ENCODE measurements at places on chromosomes 2 and 18.

GRCh38 chr2:197416268-197416667 lies 18.6 kb downstream of the SF3B1 start:
- no peak for DNase-seq

GRCh38 chr2:6723865-6724604 lies 141.7 kb downstream of the CMPK2 start:
- peak; percentile 45 for DNase-seq

DNA sequence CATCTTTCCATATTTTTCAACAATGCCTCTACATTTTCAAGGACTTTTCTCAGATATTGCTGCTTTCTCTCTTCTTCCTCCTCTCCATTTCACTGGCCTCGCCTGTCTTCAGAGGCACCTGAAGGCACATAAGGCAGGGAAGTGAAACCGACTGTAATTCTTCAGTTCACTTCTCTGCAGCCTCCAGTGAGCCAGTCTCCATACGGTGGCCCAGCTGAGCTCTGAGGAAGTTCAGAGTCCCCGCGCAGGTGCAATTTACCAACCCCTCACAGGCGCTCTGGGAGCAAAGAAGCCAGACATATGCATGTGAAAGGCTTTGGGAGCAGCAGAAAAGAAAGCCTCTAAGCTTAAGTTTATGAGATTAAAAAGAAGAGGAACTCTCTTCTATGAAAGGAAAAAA lies 12.4 kb downstream of the KLHL14 start:
- no peak for DNase-seq

DNA sequence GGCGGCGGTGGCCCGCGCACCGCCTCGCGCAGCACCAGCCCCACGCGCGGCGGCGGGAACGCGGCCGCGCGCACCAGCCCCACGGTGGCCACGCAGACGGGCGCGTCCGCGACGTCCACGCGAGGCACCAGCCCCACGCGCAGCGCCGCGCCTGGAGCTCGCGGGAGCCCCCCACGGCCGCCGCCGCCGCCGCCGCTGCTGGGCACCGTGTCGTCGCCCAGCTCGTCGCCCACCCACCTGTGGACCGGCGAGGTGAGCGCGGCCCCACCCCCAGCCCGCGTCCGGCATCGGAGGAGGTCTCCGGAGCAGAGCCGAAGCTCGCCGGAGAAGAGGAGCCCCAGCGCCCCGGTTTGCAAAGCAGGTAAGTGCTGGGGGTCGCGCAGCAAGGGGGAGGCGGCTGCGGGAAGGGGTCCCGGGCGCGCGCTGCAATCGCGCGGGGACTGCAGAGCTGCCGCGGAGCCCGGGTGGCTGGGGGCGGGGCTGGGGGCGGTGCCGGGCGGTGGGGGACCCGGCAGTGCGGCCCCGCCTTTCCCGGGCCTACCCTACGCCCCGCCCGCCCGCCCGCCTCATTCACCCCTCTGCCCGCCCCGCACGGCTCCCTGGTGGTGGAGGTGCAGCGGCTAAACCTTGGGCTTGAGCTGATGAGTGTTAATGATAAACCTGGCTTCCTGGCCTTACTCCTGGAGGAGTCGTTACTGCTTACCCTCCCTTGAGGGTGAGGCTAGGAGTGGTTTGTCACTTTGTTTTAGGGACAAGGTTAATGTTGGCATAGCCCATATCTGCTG lies 851 bp downstream of the FAM117B start:
- DNase-seq = peak; percentile 34

- DNase-seq = no peak
Measured at GRCh38 chr2:197799068-197799467, 5.3 kb upstream of the PLCL1 start.

DNA sequence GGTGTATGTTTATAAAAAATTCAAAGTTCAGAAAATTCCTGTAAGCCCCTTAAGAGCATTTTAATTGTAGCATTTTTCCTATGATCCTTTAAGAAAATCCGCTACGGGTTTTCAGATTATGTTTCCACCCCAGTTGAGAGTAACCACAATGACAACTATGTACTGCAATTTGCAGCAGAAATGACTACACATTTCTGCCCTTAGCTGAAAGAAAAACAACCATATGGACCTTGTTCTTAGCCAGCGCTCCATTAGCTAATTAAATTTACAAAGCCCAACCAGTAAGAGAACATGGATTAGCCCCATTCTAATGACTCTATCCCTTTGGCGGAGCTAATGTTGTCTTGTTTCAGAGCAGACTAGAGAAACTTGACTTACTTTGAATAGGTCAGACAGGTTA lies 247.6 kb downstream of the SLC8A1 start:
- no peak for DNase-seq

- no peak for DNase-seq
Measured at GRCh38 chr2:28997237-28997846, 16.2 kb downstream of the TOGARAM2 start.

- no peak for DNase-seq
Measured at GRCh38 chr18:38961880-38962279, 1396.3 kb upstream of the CELF4 start.

DNA sequence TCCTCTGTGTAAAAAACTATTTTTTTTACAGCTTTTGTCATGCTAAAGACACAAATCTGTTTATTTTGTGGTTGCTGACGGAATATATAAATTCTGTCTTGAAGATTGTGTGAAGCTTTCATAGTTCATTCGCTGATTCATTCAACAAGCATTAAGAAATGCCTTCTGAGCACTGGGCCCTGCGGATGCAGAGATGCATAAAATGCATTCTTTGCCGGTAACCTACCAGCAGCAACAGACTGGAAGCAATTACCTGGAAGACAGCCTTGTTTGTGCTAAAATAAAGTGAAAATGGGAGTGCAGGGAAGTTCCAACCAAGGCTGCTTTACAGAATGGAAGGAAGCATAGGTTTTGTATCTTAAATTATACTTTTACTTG lies 119.7 kb downstream of the PMAIP1 start:
- DNase-seq = no peak

GRCh38 chr2:70789304-70790135 lies 923 bp downstream of the FIGLA start:
- no peak for DNase-seq

DNA sequence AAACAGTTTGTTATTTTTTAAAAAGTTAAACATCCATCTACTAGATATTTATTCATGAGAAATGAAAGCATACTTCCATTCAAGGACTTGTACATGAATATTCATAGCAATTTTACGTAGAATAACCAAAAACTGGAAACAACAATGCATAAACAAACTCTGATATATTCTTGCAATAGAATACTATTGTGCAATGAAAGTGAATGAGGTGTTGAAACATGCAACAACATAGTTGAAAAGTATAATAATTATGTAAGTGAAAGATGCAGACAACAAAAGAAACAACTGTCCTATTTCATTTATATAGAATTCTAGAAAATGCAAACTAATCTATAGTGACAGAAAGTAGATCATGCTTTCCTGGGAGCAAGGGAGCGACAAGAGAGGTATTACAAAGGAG lies 206.6 kb upstream of the KLHL29 start:
- DNase-seq = no peak

- no peak for DNase-seq
Measured at GRCh38 chr2:42064417-42064942, 16.7 kb downstream of the PKDCC start.

GRCh38 chr2:154484338-154485099 lies 214.0 kb upstream of the KCNJ3 start:
- DNase-seq = no peak

GRCh38 chr2:45841752-45842407 lies 190.4 kb downstream of the PRKCE start:
- DNase-seq = no peak

DNA sequence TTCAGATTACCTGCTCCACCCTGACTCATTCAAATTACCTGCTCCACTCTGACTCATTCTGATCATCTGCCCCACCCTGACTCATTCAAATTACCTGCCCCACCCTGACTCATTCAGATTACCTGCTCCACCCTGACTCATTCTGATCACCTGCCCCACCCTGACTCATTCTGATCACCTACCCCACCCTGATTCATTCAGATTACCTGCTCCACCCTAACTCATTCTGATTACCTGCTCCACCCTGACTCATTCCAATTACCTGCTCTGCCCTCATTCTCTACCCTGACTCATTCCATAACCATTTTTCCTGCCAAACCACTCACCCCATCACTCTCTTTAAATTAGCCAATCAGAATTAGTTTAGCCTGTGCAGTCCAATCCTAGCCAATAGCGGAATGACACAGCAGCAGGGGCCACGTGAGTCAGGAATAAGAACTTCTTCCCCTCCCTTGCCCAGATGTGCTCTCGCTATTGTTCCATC lies 26.2 kb downstream of the CFAP53 start:
- no peak for DNase-seq

- DNase-seq = no peak
Measured at GRCh38 chr18:64180171-64180570, 31.3 kb upstream of the LINC00305 start.

DNA sequence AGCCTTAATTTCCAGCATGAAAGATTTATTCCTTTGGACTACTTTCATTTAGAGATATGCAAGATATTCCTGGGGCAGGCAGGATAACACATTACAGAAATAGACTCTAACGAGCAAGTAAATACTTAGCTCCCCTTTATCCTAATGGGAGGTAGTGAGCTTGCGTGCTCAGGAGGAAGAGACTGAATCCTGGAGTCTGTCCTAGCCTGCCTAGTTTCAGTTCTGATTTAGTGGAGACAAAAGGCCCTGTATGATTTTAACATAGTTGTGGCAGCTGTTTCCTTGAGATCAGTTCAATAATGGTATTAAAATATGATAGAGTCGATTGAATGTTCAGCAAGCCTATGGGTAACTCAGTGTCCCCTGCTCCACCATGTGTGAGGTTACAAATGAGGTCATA lies 109.5 kb downstream of the FMNL2 start:
- no peak for DNase-seq

DNA sequence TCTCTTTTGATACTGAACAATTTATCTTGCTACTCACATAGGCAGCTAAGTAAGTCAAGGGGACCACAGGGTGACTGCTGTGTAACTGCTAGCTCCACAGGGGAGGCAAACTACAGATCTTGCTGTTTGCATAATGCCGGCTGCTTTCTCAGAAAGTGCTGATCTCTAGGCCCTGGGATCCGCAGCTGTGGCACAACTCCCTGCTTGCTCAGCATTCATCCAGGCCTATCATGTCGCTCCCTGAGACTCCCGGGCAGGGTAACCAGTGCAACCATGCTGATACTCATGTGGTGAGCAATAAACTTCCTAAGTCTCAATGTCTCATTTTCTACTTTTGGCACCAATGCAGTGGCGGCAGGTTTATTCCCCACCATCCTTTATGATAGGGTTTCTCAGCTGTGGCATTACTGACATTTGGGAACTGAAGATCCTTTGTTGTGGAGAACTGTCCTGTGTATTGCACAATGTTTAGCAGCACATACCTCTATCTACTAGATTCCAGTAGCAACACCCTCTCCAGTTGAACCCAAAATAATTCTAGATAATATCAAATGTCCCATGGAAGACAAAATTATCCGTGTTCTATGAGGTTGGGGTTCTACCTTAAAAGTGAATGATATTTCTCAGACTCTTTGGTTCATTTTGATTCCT lies 1101.3 kb downstream of the LRP1B start:
- no peak for DNase-seq

DNA sequence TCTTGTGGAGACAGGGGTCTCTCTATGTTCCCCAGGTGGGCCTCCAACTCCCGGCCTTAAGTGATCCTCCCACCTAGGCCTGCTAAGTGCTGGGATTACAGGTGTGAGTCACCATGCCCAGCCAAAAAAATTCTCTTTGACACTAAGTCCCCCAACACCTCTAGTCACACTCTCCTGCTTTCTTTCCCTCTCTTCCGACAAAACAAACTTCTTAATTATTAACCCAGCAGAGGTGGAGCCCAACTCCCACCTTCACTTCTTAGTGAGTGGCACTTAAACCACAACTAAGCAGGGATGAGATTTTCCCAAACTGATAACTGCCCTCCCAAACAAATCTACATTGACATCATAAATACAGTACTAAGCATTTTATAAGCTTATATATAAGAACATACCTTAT lies 60.5 kb upstream of the PMAIP1 start:
- DNase-seq = no peak

GRCh38 chr2:40346535-40347354 lies 105.1 kb downstream of the SLC8A1 start:
- no peak for DNase-seq

DNA sequence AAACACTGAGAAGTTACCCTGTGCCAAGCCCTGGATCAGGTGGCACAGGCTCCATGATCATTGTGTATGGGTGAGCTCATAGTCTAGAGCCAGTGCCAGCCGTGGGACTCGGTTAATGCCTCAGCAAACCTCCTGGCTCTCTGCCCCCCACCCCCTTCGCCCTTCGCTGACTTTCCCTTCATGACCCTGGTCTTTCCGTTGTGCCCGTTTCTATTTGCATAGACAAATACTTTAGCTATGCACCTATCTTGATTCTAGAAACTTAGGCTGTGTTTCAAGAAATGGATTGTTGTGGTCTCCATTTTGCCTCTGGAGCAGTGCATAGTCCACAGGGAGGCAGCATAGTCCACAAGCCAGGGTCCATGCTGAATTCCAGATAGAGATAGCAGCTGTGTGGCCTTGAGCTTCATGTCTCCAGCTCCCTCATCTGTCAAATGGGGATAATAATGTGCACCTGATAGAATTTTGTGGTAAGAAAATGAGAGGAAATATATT lies 44.8 kb upstream of the KDM3A start:
- DNase-seq = no peak

GRCh38 chr2:216090369-216090786 lies 8.7 kb downstream of the TMEM169 start:
- DNase-seq = no peak

GRCh38 chr2:25311865-25312575 lies 29.7 kb downstream of the DNMT3A start:
- no peak for DNase-seq
